ENCODE measurements at places on chromosomes 3 and 15. TPM values are rescaled to one million over a fixed set of nuclear protein-coding genes. Genes with fewer than 3 reads are reported as not detected.

GRCh38 chr15:73800662-73801345 is 47.7 kb upstream of the INSYN1 start:
- no peak for DNase-seq

GRCh38 chr3:46478341-46478740 is 13.6 kb upstream of the LTF start:
- DNase-seq, result no peak

GRCh38 chr3:108806316-108806715 is 16.3 kb upstream of the TRAT1 start:
- no peak for DNase-seq

GRCh38 chr3:69462022-69462825 is 76.3 kb upstream of the FRMD4B start:
- no peak for DNase-seq

DNA sequence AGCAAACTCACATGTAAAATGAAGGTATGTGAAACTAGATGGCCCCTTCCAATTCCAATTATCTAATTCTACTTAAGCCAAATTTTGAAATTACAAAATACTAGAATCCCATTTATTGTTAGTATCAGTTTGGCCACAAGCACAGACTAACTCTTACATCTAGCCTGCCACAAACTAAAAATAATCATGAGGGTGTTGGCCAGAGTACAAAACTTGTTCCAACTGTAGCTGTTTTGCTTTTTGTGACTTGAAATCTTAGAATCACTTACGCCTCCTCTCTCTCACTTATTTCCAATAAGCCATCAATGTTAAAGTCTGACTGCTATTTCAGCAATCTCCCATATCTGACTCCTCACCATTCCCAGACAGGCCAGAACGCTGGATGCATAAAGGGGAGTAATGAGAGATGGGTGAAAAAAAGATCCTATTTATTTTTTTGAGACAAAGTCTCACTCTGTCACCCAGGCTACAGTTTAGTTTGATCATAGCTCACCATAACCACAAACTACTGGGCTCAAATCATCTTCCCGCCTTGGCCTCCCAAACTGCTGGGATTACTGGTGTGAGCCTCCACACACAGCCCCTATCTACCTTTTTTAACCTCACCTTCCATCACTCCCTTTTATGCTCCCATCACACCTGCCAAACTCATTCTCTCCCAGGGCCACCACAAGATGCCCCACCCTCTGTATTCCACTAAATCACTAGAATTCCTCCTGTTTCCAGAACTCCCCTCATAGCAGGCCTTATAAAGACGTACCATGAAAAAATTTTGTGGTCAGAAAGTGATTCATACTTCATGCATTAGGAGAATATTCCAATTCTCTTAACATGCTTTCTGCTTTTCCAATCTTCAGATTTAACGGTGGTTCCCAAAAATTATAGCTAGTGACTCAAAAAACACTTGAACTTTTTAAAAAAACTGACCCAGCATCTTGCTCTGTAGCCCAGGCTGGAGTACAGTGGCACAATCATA is 36.5 kb downstream of the ATOSA start:
- DNase-seq, result no peak

- DNase-seq, result no peak
These were observed 128.3 kb upstream of the VEPH1 start for GRCh38 chr3:157631478-157631877.

PIF1 gene
- 4.8 TPM for total RNA-seq

DNA sequence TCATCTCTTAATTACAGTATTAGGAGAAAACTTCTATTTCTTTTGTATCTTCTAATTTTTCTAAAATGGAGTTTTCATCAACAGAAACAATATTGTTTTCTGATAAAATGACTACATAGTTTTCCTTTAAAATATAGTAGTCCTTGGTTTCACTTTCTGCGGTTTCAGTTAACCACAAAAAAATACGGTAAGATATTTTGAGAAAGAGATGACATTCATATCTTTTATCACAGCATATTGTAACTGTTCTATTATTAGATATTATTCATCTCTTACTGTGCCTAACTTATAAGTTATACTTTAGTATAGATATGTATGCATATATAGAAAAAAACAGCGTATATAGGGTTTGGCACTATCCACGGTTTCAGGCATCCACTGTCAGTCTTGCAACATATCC is 2.3 kb downstream of the B4GALT4 start:
- DNase-seq, result no peak

IGDCC3 gene
- 538 TPM for total RNA-seq

- no peak for DNase-seq
These were observed 55.7 kb downstream of the CEMIP start for GRCh38 chr15:80834906-80835305.

SLC28A2 gene
- total RNA-seq, result not detected

DNA sequence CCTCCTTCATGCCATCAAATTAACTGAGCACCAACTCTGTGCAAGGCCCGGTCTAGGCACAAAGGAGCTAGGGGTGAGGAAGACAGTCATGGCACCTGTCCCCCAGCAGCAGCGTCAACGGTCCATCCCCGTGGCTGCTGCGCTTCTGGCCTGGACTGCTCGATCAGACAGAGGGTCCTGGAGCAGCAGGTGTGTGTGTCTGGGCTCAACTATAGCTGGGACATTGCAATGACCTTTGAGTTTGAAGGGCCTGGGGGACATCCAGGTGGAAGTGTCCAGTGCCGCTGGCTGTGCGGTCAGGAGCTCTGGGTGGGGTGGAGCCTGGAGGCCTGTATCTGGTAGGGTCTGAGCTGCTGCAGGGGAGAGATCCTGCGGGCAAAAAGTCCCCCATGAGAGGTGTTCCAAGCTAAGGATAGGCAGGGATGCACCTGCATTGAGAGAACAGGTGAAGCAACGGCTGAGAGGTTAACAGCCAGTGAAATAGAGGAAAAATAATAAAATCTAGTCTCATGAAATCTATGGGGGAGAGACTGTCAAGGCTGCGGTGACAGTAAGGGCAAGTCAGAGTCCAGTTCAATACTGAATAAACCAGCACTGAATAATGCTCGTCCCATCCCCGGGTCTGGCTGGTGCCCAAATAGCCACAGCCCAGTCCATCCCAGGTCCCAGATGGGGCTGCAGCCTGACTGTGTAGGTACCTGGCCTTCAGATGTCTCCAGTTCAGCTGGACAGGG is 25.4 kb upstream of the SLC41A3 start:
- DNase-seq, result no peak

DNA sequence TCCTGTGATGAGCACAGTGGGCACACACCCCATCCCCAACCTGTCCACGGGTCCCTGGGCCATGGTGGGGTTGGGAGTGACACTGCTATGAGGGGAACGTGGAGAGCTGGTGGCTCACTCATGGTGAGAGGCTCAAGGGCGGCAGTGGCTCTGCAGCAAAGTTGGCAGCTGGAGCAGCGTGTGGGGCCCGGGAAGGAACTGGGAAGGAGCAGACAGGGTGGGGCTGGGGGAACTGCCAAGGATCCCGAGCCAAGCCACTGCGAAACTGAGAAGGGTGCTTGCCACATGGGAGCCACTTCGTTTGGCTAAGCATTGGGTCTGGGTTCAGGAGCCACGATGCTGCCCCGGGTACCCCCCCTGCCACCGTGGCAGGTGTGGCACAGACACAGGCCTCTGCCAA is 80.1 kb downstream of the SNRK start:
- DNase-seq, result no peak

DNA sequence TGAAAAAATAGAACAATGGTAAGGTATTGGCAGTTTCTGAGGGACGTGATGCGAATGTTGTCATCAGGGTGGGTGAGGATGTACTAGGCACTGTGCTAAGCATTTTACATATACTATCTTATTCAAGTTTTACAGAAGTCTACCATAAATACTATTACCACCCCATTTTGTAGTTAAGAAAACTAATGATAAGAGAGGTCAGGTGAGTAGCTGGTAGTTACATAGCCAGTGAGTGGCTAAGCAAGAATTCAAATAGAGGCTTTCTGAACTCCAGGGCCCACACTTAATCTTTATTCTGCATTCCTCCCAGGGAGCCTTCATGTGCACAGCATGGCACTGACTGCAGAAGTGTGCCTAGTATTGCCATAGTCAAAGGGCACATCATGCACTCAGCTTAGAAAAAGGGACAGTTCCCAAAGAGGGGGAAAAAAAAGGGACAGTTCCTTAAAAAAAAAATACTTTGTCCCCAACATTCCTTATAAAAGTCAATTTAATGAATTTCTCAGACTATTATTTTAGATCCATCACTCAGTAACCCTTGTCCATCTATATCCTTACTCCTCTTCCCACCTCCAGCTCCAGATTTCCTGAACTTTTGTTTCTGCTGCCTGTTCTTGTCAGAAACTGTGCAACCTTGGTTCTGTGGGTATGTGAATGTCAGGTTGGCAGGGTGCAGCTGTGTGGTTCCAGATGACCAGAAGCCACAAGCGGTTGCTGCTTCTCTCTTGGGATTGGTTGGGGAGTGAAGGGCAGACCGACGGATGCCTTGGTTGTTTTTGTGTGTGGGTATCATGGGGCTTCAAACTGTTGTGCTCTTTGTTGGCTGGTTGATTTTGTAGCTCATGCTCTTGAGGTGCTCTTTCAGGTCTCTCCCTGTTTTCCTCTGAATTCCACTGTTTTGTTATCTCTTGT is 8.3 kb downstream of the MAPKBP1 start:
- DNase-seq, result no peak

PPP1R14D gene
- total RNA-seq, result not detected

DNA sequence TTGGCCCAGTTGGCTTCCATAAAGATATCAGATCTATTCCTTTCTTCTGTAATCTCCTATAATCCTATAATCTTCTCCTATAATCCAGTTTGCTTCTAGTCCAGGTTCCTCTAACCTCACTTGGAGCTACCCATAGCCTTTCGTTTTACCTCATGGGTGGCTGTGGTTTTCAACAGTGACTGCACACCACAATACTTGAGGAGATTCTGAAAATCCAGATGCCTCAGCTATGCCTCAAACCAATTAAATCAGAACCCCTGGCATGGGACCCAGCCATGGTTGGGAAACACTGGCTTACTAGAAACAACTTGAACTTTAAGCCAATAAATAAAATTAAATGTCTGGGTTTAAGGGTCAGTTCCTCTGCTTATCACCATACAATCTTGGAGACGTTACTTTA is 86.1 kb upstream of the NTRK3 start:
- no peak for DNase-seq

- DNase-seq, result no peak
These were observed 132.7 kb upstream of the BHLHE40 start for GRCh38 chr3:4846543-4846942.

- no peak for DNase-seq
These were observed 142.9 kb upstream of the BFSP2 start for GRCh38 chr3:133256787-133257483.

ZNF662 gene
- 1.4 TPM for total RNA-seq

GPR62 gene
- total RNA-seq, result not detected

- no peak for DNase-seq
These were observed 14.6 kb downstream of the LRIG1 start for GRCh38 chr3:66486202-66486601.

Data from endothelial cell (in vitro differentiated cells).